ENCODE measurements at places on chromosomes 7 and 10.

DNA sequence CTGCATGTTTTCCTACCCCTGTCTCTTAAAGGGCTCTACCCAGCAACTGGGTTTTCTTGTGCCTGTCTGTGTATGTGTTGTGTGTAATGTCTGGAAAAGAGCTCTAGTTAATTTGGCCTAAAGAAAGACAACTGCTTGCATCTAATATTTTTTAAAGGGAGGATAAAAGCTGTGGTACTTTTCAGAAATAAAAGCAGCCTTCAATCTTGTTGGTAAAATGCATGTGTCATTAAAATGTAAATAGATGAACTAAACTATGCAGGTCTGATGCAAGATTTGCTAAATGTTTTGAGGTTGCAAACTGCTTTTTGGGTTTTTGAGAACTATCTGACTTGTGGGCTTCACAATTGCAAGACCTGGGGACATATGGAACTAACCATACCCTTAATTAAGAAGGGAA lies 445.3 kb downstream of the HTR7 start:
- no peak for DNase-seq

- no peak for DNase-seq
These were observed 25.3 kb downstream of the ADD3 start for GRCh38 chr10:110032801-110033700.

GRCh38 chr7:32761451-32762205 lies 129.9 kb downstream of the KBTBD2 start:
- DNase-seq = no peak

GRCh38 chr7:24005517-24005916 lies 278.5 kb upstream of the NPY start:
- DNase-seq = no peak

GRCh38 chr10:64765498-64765897 lies 1244.3 kb downstream of the REEP3 start:
- DNase-seq = no peak

DNA sequence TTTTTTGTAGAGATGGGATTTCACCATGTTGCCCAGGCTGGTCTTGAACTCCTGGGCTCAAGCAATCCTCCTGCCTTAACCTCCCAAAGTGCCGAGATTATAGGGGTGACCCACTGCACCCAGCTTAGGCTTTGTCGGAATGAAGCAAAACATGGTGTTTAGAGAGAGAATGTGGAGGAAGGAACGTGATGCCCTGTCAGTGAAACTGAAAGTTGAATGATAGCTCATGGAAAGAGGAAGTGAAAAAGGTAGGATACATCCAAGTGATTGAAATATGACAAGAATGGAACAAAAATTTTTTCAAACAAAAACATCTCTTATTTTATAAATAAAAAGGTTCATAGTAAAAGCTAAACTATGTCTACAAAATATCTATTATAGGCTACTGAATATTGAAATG lies 5.9 kb downstream of the AKAP9 start:
- no peak for DNase-seq

Data from GM12891 (cell line).